Activated T-cell treated with anti-CD3 and anti-CD28 coated beads, Interleukin-2, amount 50 U/mL, for 4 hours (primary cell): ENCODE measurements at places on chromosomes 4 and X. TPM values are rescaled to one million over a fixed set of nuclear protein-coding genes. Genes with fewer than 3 reads are reported as not detected.

The ZFP92 gene
- 1.1 TPM for total RNA-seq

The PDGFC gene
- total RNA-seq = not detected

- no peak for DNase-seq
These were observed 115.8 kb downstream of the THOC2 start for GRCh38 chrX:123617007-123617406.

- DNase-seq = no peak
These were observed 203.9 kb downstream of the TECRL start for GRCh38 chr4:64205376-64205775.

GRCh38 chrX:135557344-135557743 lies 36.9 kb downstream of the INTS6L start:
- no peak for DNase-seq

- DNase-seq = no peak
These were observed 62.2 kb downstream of the SPANXN3 start for GRCh38 chrX:143455046-143455445.

DNA sequence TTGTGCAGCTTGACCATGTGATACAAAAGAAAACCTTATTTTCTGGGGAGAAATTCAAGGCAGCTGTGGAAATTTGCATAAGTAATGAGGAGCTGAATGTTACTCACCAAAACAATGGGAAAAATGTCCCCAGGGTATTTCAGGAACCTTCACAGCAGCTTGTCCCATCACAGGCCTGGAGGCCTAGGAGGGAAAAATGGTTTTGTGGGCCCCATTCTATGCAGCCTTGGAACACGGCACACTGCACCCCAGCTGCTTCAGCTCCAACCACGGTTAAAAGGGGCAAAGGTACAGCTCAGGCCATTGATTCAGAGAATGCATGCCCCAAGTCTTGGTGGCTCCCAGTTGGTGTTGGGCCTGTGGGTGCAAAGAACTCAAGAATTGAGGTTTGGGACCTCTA lies 216.1 kb downstream of the MAGEE1 start:
- DNase-seq = no peak

DNA sequence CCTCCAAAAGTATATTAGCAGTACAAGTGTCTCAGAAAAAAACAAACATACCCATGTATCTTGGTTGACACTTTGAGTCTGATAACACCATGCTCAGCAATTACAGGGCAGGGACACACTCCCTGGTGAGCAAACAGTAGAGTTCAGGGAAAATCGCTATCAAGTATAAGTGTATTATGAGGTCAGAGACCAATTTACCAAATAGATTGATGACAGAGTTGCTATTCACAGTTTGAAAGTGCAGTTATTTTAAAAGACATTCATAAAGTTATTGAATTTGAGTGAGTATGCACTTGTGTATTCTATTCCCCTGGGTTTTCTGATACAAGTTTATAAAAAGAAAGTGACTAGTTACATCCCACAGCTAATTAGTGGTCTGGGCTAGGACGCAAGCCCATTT lies 10.2 kb upstream of the LONRF3 start:
- no peak for DNase-seq

- DNase-seq = no peak
These were observed at the start of gene NEXMIF for GRCh38 chrX:74925225-74926088. NEXMIF (minus strand) TSS chrX:74925452.

DNA sequence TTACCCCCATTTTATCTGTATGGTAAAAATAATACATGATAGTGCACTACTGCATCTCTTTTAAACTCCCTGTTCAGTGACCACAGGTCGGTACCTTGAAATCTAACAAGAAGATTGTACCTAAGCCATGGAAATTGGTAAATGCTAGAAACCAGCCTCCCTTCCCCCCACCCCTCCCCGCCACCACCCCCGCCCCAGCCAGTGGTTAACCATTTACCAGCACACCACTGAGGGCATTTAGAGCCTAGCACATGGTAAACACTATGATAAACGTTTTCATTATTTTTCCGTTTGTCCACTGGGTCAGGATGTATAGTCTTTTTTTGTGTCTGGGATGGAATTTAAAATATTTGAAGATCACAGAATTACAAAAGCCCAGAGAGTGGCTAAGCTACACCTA lies 703 bp upstream of the FTSJ1 start:
- no peak for DNase-seq

- no peak for DNase-seq
These were observed 150.2 kb downstream of the C4orf33 start for GRCh38 chr4:129246145-129246544.

- no peak for DNase-seq
These were observed 1.5 kb downstream of the SLC26A1 start for GRCh38 chr4:991451-992296.

DNA sequence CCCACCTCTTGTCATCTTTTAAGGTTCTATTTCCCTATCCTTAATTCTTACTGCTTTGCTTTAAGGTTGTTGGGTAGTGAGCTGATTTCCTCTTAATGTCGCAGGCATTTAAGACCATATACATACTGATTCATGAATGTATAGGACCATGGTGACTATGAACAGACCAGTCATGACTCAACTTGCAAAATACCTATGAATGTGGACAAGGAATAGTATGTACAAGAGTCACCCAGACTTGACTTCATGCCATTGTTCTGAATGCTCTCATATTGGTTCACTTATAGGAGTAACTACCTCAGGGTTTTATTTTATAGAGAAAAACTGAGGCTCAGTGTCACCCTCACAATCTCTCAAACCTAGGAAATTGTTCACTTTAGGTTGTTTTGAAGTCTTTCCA lies 44.3 kb downstream of the CCNG2 start:
- DNase-seq = no peak

DNA sequence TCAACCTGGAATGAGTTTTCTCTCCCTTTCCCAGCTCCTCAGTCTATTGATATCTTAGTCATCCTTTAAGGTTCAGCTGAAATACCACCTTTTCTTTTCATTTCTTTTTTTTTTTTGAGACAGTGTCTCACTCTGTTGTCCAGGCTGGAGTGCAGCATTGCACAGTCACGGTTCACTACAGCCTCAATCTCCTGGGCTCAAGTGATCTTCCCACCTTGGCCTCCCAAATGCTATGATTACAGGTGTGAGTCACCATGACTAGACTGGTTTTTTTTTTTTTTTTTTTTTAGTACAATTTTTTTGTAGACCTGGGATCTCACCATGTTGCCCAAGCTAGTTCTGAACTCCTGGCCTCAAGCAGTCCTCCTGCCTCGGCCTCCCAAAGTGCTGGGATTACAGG lies 28.9 kb downstream of the AFF1 start:
- DNase-seq = no peak

GRCh38 chrX:103586314-103586646 lies 965 bp downstream of the TCEAL4 start:
- DNase-seq = no peak

GRCh38 chr4:113810906-113811305 lies 49.4 kb upstream of the CAMK2D start:
- no peak for DNase-seq

- DNase-seq = no peak
These were observed 64.7 kb downstream of the WFS1 start for GRCh38 chr4:6334203-6334887.

DNA sequence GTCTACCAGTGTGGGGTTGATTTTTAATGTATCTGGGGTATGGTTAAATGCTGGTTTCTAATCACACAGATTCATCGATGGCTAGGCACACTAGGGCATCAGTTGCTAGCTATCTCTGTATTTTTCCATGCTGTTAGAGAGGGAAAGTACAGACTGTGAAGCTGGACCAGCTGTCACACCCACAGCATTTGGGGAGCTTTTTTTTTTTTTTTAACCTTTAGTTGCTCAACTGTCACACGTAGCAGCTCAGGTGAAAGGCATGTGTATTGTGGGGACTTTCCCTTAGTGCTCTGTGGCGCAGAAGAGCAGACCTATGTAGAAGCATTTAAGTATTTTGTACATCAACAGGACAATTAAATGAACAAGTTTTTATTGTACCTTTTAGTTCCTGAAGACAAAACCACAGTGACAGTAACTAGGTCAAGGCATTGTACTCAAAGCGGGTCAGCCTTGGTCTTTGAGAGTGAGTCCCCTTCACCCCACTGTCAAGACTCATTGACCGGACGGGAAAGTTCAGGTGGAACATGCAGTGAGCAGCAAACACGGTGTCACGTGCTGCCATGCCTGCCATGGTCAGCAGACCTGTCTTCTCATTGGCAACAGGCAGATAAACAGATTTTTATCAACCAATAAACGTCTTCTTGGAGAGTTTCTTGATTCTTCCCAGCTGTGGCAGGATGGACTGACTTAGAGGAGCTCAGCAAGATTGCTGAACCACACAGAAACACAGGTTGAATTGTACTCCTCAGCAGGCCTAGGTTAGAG lies 65.3 kb downstream of the CASP3 start:
- no peak for DNase-seq
